ENCODE measurements at places on chromosomes 1 and 21.

- DNase-seq: no peak
Measured at GRCh38 chr1:58583496-58583895, 6.4 kb upstream of the TACSTD2 start.

- DNase-seq: no peak
Measured at GRCh38 chr21:39103689-39104088, 79.6 kb downstream of the PSMG1 start.

DNA sequence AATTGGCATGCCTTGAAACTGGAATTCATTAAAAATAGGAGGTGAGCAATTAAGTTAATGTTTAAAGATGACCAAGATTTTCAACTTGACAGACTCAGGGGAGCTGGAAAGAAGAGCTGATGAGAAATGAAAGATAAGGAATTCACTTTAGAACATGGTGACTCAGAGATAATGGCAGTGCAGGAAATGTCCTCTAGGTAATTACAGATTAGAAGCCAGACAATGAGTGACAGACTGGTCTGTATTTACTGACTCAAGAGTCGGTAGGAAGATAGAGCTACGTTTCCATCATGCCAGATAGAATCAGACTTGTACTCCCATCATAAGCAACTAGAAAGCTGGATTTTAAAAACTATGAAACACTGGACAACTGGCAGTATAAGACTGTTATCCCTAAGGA is 151.6 kb downstream of the AJAP1 start:
- no peak for DNase-seq

DNA sequence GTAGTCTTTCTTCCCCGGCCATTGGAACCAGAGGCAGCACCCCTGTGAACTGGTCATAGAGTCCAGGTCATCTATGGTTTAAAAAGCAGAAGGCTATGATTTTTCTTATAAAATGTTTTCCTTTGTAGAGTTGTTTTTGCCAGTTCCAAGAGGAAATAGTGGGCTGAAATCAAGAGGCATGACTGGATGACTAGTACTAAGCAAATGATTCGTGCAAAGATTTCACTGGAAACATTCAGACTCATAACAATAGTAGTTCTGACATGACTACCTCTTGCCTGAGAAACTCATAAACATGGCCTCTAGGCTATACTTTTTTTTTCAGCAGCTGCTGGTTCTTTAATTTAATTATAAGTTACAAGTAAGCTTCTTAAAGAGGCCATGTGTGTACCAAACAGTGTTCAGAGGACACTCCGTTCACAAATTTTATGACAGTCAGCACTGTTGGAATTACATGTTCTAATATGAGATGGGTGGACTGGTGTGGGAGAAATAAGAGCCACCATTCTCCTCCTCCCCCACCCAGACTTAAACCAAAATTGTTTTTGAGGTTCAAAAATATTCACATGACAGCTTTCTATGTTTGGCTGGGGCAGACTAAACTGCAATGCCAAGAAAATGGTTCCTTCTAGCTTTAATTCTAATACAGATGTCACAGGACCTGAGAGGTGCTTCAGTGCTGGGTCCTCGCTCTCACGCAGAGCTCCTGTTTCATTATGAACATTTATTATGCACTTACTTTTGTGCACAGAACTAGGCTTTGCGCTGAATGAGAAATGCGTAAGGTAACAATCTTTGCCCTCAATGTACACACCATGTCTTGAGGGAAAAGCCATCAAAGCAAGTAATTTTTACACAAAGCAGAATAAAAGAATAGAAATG is 147.5 kb downstream of the ZC3H11B start:
- DNase-seq: no peak

- DNase-seq: no peak
Measured at GRCh38 chr1:32487182-32487581, 22.3 kb downstream of the ZBTB8B start.

- DNase-seq: no peak
Measured at GRCh38 chr21:29185172-29185571, 54.7 kb downstream of the MAP3K7CL start.

DNA sequence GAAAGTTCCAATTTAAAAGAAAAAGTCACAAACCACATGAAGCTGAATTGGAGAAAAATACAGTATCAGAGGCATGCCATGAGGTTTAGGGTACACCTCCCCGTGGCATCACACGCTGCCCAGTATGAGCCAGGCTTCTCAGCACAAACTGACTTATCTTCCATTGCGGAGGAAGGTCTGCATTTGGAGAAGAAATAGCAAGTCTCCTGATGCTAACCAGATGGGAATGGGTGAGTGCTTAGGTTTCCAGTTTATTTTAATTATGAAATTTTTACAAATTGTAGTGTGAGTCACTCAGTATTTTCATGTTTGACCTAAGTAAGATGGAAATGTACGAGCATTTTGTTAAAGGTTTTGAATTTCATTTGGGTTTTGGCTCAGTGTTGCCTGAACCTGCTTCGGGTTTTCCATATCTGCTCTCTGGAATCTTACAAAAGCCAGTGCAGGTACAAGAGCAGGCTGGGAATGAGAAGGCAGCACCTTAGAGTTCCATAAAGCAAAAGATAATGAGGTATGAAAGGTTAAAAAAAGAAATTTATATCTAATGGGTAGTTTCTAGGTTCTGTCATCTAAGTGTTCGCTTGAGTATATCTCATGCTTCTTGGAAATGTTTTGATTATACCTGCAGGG is 213.9 kb downstream of the PATJ start:
- DNase-seq: no peak

DNA sequence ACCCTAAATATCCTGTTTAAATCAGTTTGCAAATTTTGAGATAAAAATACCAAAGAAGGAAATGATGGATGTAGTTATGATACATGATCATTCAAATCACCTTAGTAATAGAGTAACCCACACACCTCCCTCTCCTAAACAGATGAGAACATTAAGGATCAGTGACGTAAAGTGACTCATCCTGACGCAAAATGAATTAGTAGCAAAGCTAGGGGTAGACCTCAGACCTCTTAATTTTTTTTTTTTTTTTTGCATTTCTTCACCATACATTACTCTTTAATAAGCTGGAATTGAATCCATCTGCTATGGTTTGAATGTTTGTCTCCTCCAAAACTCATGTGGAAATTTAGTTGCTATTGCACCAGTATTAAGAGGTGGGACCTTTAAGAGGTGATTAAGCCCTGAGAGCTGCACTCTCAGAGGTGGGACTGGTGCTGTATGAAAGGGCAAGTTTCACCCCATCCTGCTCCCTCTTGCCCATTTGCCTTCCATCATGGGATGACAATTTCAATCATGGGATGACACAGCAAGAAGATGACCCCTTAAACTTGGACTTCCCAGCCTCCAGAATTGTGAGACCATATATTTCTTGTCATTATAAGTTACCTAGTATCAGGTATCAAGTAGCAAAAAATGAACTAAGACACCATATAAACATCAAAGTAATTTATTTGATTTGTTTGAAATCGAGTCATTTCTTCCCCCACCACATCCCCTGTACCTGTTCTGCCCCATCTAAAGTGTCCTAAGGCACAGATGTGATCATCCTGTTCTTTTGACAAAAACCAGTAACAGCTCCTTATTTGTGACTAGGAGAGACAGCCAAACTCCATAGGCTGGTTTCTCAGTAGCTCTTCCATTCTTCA is 114.6 kb upstream of the DUSP10 start:
- DNase-seq: no peak

GRCh38 chr1:182301026-182301436 is 90.6 kb downstream of the GLUL start:
- DNase-seq: no peak

DNA sequence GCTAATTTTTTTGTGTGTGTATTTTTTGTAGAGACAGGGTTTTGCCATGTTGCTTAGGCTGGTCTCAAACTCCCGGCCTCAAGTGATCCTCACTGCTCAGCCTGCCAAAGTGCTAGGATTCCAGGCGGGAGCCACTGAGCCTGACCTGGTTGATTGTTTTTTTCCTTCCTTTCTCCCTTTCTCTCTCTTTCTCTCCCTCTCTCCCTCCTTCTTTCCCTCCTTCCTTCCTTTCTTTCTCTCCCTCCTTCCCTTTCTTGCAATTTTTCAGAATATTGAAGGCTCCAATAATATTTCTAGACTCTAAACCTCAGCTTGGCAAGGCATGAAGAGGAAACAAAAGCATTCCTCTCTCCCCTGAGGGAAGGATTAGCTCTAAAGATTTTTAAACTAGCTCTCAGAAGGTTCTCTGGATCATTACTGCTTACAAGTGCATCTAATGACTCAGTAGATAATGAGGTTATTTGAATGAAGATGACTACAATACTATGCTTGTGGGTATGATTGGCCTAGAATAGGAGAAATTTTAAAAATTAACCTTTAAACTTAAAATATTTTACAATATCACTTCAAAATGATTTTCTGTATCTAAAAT is 68.5 kb upstream of the GADD45A start:
- DNase-seq: no peak

DNA sequence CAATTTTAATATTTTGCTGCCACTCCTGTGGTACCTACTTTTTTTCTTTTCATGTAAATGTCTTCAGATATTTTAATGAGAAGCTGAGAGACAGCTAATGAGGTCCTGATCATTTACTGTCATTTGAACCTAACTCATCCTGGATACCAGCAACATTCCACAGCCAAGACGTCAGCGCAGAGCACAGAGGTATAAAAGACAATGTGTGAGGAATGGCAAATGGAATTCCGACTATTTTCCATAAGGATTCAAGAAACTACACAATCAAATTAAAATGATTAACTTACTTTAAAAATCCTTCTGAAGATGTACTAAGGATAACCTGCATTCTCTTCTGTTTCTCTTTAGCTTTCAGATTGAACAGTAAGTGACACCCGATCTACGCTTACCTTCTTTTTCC is 38.8 kb downstream of the HEATR1 start:
- no peak for DNase-seq

DNA sequence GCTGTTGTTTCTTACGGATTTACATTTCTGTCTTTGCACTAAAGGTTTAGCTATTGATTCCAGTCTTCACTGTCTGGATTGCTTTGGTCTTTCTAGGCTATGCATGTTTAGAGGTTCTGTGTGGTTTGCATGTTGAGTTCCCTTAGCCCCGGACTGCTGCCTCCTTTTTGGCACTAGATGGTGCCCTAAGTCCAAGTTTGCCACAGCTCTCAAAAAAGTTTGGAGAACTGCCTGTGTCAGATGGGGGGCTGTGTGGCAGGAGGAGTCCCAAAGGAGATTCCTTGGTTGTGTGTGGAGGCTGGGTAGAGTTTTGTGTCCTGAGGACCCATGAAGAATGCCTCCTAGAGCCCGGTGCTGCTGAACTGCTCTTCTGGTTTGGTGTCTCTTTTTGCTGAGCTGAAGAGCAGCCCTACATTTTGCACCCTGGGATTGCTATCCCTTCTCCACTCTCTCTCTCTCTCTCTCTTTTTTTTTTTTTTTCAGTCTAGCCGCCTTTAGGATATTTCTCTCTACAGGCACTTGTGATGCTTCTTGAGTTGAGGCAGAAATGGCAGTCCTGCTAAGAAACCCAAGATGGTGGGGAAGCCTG is 74.4 kb downstream of the PTGS2 start:
- no peak for DNase-seq

- no peak for DNase-seq
Measured at GRCh38 chr1:57951390-57951789, 527.5 kb upstream of the DAB1 start.

DNA sequence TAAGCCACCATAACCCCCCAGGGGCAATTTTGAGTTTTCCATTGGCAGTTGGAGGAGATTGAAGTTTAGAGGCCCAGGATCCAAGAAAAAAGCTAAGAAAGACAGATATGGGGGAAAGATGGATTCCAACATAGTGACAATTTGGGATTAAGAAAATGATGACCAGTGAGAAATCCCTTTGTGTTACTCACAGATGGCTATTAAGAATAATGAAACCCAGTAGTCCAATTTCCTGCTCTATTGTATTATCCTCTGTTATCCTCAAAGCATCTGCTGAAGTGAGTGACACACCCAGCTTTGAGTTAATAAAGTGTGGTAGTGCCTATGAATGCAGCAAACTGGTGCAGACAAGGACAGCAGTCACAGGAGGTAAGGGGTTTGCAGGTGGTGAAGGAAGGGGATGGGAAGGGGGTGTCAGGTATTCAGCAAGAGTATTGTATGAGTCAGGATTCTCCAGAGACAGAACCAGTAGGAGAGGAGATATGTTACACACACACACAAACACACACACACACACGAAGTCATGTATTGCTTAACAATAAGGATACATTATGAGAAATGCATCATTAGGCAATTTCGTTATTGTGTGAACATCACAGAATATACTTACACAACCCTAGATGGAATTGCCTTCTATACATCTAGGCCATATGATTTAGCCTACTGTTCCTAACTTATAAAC is 112.4 kb upstream of the VANGL1 start:
- DNase-seq: no peak

- DNase-seq: no peak
Measured at GRCh38 chr1:96746440-96747420, 25.1 kb downstream of the PTBP2 start.
